NCI-H1436 (cell line): ENCODE measurements at places on chromosomes 4 and X.

- no peak for DNase-seq
Measured at GRCh38 chr4:180751009-180751408, 1492.2 kb upstream of the TENM3 start.

GRCh38 chrX:153405426-153405825 lies 4.3 kb upstream of the PNMA6E start:
- DNase-seq = no peak

GRCh38 chrX:21972721-21973120 lies 32.2 kb downstream of the SMS start:
- no peak for DNase-seq

DNA sequence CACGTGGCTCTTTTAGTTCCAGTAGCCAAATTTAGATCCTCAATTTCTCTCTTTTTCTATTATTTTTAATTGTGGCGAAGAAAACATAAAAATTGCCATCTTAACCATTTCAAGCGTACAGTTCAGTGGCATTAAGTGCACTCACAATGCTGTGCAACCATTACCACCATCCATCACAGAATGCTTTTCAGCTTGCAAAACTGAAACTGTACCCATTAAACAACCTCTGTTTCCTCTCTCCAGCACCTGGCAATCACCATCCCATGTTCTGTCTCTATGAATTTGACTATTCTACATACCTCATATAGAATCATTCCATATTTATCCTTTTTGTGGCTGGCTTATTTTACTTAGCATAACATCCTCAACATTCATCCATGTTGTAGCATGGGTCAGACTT lies 74.9 kb downstream of the METTL14 start:
- no peak for DNase-seq

DNA sequence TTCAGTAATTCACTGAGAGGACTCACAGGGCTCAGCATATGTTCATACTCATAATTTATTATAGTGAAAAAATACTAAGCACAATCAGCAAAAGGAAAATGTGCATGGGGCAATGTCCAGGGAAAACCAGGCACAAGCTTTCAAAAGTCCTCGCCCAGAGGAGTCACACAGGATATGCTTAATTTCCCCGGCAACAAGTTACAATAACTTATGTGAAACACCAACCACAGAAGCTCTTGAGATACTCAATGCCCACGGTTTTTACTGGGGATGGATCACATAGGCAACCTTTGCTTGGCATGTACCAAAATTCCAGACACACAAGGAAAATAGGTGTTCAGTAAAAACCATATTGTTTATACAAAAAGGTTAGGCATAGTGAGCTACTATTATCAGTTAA lies 38.5 kb upstream of the STPG2 start:
- no peak for DNase-seq

DNA sequence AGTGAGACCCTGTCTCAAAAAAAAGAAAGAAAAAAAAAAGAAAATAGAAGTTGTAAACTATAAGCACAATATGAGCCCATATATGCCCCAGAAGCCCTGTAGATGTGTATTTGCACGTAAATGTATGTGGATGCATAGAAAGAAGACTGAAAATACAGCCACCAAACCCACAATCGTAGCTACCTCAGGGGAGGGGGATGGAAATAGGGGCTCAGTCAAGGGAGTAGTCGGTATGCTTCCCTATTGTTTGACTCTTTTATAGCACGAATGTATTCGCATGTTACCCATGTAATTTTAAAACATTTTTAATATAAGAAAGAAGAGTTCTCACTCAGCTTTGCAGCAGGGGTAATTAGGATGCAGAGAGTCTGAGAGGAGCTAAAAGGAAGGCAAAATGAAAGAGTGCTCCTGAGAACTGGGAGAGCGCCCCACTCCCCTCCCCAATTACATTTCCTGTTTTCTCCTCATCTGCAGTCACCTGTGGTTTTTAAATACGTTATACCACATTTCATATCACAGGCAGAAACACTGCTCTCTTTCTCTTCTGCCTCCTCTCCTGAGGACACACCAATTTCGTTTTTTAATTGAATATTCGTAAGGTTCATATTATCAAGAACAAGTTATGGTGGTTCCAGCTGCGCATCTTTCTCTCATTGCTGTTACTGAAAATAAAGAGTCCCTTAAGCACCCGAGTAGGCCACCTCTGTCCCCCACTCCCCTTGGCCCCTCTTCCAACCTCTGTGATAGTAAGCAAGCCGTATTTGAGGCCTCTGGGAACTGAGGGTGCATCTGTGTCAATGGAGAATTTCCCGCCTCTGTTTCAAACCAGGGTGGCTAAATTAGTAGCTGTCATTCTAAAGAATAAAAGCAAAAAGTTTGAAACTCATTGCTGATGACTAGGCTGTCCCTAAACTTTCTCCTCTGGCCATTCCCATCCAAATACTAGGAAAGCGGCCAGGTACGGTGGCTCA lies 10.7 kb downstream of the SEPTIN6 start:
- no peak for DNase-seq

GRCh38 chr4:5755679-5756078 lies 44.7 kb downstream of the EVC start:
- DNase-seq = no peak
